ENCODE measurements at places on chromosomes 2 and 18.

DNA sequence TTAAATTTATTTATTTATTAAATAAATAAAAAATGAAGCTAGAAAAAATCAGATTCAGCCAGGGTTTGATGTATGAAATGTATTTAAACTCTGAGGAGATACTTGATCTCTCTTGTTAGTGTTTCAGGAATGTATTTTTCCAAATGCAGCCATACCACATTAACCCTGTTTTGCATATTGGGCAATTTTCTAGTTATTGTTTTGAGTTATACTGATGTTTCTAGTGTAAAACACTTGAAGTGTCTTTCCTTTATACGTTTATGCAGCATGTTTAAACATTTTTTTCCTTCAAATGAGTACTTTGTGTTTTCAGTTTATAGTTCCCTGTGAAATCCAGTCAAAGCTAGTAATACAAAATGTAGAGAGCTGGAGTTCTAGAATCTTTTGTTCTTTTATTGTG, 69.9 kb downstream of the WDR7 start:
- DNase-seq = no peak

DNA sequence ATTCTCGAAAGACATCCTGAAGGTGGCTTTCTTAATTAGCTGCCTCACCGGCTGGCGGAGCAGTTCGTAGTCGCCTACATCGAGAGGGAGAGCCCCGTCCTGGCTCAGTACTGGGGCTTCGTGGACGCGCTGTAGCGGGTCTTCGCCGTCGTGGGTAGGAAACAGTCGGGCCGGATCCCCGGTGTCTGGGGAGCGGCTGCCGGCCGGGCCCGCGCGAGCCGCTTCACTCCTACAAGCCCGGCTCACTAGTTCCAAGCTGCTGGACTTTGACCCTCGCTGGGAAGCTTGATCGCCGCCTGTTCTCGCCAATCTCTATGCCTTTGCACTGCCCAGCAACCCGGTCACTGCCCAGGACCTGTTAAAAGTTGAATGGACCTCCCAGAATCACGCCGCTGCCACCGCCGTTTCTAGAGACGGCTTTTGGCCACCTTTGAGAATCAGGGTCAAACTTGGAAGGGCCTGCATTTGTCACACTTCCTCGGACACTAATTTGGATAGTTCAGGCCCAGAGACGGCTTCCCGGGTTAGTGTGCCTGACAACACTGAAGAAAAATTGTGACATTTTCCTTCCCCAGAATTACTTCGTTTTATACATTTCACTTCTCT, 41.4 kb upstream of the AKAIN1 start:
- no peak for DNase-seq

- no peak for DNase-seq
Measured at GRCh38 chr18:41646915-41647620, 308.0 kb upstream of the PIK3C3 start.

GRCh38 chr2:112923237-112923966, 12.4 kb downstream of the IL37 start:
- DNase-seq = no peak

- DNase-seq = no peak
Measured at GRCh38 chr2:59182249-59182648, 941.1 kb upstream of the FANCL start.

DNA sequence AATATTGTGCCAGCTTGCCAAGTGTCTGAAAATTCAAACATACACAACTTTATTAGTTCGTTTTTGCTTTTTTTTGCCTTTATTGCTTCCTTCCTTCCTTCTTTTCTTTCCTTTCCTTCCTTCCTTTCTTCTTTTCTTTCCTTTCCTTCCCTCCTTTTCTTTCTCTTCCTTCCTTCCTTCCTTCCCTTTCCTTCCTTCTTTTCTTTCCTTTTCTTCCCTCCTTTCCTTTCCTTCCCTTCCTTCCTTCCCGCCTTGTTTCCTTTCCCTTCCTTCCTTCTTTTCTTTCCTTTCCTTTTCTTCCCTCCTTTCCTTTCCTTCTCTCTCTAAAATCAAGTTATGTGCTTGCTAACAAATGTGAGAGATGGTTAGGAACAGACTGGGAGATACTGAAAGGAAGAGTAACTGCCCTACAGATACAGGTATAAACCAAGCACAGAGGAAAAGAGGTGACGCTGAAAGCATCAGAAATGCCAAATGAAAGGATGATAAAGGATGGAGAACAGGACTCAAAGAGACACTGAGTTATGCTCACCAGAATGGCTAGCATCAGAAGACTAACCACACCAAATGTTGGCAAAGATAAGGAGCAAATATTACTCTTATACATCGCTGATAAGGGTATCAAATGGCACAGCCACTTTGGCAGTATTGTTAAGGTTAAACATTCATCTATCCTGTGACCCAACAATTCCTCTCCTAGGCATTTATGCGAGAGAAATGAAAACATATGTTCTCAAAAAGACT, 151.6 kb downstream of the MREG start:
- DNase-seq = no peak

DNA sequence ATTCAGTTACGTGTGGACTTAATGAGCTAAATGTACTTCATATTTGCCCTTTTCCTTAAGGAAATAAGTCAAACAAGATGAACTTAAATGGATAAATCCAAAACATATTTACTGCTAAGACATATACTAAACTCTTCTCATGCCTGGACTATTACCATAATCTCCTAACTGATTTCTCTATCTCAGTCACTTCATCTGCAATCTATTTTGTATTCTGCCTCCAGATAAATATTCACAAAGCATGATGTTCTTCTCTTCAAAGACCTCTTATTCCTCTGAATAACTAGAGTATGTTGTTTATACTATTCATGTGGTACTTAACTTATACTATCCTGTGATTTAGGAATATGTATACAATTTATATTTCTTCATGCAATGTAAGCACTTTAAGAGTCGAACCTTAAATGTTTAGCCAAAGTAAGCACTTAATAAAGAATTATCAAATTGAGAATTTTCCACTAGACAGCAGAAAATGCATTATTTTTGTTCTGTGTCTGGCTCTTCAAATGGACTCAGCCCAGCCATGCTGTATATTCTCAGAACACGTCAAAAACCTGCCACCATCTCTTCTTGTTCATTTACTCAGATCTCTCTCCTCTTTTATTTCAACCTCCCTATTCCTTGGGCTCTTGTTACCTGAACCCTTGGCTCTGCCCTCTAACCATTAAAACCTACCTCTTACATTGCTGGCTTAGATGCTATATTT, 79.9 kb upstream of the ARHGAP28 start:
- no peak for DNase-seq

DNA sequence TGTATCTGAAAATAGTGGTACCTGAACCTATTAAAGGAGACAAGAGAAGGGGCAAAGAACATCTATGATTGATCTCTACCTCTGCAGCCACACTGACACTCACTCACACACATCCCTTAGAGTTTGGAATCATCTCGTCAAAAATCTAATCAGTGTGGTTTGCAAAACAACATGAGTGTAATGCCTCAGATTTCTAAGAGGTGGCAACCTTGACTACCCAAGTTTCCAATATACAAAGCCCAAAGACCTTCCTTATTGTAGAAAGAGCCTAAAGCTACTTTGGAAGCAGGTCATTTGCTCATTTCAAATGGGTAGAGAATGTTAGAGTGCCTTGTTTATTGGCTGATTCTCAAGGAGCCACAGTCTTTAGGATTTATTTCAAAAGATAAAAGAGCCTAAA, 444.9 kb downstream of the ARHGAP15 start:
- no peak for DNase-seq

DNA sequence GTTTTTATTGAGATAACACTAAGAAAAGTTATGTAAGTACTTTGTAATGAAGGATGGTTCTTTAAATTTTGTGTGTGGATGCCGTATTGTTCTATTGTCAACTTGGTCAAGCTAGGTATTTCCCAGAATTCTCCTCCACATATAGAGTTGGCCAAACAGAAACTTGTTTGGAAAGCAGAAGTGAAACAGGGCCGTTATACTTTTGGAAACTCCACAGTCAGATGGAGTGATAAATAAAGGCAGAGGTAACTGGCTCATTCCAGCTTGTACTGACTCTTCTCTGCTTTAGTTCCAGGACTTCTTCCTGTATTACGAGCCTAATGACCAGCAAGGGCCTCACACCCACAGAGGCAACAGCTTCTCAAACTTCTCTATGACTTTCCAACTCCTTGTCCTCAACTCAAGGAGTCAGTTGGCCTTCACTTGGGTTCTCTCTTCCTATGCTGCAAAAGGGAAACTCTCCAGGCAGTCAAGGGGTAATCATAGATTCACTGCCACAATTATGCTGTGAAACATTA, 16.4 kb upstream of the STARD7 start:
- DNase-seq = no peak

DNA sequence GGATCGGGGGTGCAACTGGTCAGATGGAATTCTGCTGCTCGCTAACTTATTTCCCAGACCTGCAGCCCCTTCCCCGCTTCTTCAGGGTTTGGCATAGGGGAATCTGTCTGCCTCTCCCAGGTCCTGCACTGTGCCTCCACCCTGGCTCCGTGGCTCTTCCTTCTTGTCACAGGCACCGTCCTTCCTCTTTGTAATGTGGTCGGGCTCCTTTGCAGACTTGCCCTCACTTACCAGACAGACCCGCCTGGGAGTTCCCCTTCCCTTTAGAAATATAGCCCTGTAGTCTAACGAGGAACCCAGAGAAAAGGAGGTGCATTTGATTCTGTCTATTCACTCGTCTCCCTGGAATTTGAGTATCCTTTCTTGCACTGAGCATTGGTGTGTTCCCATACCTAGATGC, 63.9 kb upstream of the PAX8 start:
- no peak for DNase-seq

DNA sequence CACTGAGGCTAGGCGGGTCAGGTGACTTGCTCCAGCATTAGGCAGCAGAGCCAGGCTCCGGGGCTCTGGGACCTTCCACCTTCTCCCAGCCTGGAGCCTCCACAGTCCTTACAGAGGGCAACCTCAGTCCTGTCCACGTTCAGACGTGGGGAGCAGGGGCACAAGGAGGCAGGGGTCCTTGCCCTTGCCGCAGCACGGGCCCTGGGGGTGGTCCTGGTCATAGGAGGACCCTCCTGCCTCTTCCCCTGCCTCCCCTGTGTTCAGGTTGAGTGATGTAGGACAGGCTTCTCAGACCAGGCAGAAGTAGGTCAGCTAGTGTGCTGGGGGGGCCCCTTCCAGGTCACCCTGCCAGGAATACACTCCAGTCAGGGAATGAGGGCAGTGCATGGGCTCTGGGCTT, 5.4 kb upstream of the ARHGEF4 start:
- DNase-seq = no peak

- DNase-seq = no peak
Measured at GRCh38 chr2:19361325-19361990, 3.0 kb upstream of the OSR1 start.

DNA sequence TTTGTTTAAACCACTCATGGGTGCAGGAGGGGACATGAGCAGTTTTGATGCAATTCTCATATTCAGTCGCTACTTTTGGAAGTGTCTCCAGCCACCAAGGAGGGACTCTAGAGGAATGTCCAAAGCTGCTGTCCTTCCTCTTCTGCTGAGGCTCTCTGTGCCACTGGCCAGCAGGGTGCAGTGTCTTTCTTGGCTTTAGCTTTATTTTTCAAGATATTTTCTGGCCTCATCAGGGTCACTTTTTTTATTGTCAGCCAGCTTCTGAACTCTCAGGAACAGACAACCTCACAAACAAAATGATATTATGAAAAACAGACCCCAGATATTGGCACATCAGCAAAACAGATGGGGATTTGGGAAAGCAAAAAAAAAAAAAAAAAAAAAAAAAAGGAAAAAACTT, 289.3 kb upstream of the ZSWIM2 start:
- DNase-seq = no peak

- DNase-seq = peak; percentile 37
Measured at GRCh38 chr2:201795607-201796477, 10.5 kb upstream of the CDK15 start.

DNA sequence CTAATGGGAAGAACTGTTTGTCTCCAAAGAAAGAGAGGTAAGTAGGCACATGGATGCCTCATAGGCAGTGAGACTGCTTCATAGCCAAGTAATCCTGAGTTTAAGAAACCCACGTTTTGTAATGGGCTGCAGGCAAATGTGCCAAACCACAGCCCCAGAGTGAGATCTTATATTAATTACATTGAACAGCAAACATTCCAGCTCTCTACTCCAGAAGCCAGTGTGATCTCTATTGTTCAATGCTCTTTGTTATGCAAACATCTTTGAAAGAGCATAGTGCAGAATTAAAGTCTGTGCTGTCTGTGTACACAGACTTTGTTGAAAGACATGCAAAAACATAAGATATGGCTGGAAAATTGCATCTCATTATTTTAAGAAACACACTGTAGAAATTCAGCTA, 720.8 kb upstream of the REG3G start:
- no peak for DNase-seq

DNA sequence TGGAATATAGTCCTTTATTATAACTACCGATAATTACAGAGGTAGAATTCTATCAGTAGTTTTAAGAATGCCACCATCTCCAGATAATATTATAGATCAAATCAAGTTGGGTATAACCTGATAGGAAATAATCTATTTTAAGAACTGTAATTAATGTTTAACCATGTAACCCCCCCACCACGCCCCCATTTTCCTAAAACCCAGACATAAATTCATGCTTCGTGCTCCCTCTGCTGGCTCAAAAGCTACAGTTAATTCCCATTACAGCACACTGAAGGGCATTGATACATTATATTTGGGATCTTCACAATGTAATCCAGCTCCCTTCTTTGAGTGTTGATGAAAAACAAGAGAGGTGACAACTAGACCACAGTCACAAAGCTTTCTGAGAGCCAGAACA, 228.0 kb upstream of the SMAD7 start:
- DNase-seq = no peak

GRCh38 chr2:187263675-187264560, 184.1 kb downstream of the CALCRL start:
- no peak for DNase-seq

GRCh38 chr18:77160515-77160914, 27.9 kb upstream of the MBP start:
- no peak for DNase-seq

- DNase-seq = no peak
Measured at GRCh38 chr2:7961550-7961949, 720.3 kb upstream of the ID2 start.

DNA sequence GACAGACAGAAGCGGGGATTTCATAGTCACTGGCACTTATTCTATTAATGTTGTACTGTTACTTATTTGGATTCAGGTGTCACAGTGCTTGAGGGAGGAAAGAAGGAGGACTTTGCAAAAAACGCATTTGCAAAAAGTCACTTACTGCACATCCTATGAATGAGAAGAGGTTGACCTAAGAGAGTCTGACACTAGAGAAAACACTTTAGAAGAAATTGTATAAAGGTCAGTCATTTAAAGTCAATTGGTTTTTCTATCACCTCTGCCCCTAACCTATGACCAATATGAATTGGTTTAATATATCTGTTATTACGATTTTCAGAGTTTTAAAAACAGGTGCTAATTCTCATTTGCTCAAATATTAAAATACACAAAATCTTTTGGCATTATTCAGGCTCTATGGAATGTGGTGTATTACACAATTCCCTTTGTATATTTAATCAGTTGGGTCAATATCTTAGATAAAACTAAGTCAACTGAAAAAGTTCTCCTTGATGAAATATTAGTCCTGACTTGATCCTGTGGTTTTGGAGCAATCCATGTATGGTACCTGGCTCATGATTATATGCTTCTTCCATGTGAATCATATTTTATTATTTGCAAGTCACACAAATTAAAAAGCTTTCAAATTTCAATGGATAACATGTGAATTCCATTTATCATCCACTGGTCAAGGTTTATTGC, 157.4 kb downstream of the CDH2 start:
- DNase-seq = no peak
